ENCODE measurements at places on chromosomes 11 and 22.
A peak's percentile ranks its signal among the peaks of the same experiment; 100 is the strongest.

DNA sequence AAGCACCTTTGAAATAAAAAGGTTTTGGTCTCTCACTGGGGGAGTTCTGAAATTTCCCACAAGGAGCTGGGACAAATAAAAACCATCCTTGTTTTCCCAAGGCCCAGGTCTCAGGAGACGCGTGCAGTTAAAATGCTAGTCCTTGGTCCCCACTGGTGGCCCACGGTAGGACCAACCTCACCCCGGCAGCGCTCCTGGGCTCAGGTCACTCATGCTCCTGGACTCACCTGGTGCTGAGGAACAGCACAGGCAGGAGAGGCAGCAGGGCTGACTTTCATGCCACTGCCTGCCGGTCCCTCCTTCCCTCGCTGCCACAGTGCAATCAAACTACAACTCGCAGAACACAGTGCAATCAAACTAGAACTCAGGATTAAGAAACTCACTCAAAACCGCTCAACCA is 356.8 kb upstream of the CCDC179 start:
- DNase-seq, result no peak

DNA sequence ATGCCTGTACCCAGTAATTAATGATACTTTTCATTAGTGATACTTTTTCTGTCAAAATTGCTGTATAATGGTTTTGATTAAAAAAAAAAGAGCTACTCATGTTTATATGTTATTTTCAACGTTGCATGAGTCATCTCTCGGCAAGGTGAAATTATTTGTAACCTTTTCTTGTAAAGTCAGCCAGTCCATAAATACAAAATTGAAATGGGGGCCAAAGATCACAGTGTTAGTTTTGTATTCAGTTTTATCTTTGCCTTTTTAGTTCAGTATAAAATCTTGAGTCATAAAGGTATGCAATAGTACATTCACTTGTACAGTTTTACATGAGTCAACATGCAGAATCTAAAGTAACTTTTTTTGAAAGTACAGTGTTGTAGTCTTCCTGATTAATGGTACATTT is 4.3 kb downstream of the ARHGEF12 start:
- DNase-seq, result no peak

GRCh38 chr11:101445761-101446160 is 138.0 kb downstream of the TRPC6 start:
- no peak for DNase-seq

DNA sequence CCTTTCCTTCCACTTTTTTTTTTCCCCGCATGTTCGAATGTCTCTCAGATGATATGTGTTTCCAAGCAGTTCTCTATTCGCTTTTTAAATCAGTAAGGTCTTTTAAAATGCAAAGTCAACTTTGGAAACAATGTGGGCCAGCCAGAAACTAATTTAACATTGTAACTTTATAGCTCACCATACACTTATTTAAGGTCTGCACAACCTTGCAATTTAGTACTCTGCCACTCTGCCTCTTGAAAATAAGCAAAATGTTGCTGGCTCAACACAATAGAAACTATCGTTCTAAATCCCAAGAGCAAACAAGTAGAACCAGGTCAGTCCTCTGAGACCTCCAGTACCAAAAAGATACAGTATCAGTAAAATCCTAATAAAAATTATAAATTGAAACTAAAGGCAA is 109.0 kb downstream of the SIK3 start:
- DNase-seq, result no peak

DNA sequence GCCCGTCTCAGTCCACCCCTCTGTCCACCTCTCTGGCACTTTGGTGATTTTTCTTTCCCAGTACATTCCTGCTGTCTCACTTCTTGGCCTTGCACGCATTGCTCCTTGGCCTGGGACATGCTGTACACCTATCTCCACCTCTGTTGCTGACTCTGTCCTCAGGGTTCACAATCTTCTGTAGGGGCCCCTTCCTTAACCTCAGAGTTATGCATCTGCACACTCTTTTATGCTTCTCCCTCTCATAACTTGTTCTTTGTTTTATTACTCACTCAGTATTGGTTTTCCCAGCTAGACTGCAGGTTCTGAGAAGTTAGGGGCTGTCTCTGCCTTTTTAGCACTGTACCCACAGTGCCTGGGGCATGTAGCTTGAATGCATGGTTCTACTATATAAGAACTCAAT is 139.1 kb upstream of the MTMR2 start:
- DNase-seq, result no peak

- DNase-seq, result no peak
Measured at GRCh38 chr11:60145677-60146076, 37.2 kb downstream of the MS4A6A start.

GRCh38 chr11:11265320-11265719 is 87.7 kb downstream of the CSNK2A3 start:
- DNase-seq, result no peak

- peak; percentile 51 for DNase-seq
Measured at GRCh38 chr22:22720201-22720723, 75.8 kb downstream of the GGTLC2 start.

DNA sequence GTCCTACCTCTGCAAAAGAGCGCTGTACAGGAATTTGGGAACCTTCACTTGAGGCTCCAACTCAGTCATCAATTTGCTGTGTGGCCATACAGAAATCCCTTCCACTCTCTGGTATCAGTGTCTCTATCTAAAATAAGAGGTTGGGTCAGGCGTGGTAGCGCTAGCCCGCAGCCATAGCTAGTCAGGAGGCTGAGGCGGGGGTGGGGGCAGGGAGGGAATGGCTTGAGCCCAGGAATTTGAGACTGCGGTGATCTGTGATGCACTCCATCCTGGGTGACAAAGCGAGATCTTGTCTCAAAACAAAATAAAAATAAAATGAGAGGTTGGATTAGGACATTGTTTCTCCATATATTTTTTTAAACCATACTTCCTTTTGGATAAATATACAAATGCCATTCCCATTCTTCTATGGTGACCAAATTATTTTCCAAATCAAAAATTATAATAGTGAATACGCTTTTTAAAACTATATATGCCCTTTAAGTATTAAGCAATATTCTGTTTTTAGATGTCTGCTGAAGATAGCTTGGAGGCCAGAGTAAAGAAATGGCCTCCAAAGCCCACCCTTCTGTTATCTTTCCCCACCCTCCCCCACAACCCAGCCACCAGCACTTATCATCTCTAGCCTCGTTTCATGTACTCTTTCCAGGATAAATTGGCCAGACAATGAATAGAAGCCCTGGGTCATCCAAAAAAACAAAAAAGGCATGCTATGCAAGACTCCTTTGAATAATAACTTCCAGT is 87.2 kb downstream of the PLEKHA7 start:
- no peak for DNase-seq

DNA sequence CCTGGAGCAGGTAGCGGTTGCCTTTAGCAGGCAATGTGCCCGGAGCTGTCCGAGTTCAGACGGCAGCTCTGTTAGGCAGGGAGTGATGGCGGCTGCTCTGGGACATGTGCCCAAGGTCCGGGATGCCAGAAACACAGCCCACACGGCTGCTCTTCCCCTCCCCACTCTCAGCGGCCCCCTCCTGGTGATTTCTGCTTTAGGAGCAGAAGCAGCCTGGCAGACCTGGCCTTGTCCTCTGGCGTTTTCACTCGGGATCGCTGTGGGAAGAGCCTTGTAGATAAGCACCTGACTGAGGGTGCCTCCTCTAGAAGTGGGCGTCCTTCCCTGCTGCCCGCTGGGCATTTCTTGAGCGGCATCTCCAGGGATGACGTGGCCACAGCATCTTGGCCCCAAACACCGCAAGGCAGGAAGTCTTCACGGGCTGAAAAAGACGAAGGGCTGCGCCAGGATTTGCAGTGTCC is 392.2 kb downstream of the TBC1D22A start:
- DNase-seq, result no peak

DNA sequence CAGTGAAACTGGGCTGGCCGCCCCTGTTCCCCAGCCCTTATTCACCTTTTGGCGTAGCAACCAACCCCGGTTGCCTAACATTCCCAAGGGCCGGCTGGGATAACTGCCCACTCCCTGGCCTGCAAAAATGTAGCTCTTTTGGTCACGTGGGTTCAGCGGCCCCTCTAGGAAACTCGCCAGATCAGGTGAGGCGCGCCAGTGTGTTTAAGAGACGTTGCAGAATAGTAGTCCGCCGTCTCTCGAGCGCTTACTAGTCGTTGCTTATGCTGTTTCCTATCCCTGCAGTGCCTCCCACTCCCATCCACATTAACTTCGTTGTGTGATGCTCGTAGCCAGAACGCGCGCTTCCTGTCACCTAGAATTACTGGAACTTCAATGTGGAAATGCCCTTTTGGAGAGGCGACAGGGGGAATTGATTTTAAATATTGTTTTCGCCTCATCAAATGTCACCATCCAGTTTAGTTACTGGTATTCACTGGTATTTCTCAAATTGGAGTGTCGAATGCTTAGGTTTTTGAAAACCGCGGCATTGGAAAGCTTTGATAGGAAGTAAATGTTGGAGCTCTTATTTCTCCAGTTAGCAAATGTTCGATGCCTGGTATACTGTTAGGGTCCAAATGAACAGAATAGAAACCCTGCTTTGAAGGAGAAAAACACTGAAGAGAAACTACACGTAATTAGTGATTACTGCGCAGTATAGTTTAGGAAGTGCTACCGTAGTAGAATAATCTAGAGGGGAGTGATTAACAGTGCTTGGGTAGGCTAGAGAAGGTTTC is 823 bp downstream of the CEP57 start:
- DNase-seq, result peak; percentile 59

- DNase-seq, result peak; percentile 59
Measured at GRCh38 chr22:44975427-44976262, 34.2 kb downstream of the PHF21B start.

DNA sequence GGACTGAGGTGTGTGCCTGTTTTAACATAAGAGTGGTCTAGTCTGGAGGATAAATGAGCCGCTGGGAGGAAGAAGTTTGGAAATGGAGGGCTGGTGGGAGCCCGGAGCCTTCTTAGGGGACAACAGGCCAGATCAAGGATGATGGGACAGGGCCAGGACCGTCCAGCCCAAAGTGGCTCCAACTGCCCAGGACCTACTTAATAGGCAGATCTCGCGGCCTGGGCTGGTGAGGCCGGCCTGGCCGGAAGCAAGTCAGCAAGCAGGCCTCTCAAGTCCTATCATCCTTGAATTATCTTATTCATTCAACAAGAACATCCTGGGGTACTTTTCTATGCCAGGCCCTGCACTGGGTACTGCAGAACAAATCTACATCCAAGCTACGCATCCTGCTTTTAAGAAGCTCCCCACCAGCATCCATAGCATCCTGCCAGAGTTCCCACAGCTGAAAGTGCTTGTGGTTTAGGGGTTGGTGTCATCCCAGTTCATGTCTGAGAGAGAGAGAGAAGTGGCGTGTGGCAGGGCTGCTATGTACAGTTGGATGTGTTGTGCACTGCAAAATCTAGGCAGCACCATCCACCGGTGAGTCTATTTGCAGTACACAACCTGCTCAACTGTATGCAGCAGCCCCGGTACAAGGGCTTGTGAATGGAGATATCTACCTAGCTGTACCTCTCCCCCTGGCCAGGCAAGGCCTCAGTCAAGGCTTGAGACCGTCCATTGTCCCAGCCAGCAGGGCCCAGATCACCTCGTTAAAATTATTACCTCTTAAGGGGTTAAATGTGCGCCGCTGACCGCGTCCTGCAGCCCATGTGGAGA is 82.1 kb downstream of the FBLN1 start:
- no peak for DNase-seq

DNA sequence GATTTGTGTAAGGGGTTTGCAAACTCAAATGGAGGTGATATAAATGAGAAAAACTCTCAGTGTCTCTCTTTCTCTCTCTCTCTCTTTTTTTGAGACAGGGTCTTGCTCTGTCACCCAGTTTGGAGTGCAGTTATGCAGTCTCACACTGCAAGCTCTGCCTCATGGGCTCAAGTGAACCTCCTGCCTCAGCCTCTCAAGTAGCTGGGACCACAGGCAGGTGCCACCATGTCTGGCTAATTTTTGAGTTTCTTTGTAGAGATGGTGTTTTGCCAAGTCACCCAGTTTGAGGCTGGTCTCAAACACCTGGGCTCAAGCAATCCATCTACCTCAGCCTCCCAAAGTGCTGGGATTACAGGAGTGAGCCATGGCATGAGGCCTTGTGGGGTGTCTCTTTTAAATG is 2.9 kb downstream of the BIRC3 start:
- no peak for DNase-seq

DNA sequence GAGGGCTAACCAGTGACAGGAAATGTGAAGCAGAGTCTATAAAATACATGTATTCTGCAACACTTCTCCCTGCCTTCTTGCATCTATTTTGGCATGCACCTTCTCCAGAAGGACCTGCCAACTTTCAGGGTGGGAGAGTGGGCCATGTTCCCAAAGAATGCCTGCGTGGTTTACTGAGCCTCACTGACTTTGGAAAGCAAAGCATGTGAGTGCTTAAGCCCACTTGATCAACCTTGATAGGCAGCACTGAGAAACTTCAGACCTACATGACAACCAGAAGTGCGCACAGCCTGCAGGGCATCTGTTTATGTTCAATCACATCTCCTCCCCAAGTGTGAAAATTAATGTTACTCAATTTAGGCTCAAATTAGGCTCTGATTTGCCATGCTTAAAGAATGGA is 69.2 kb downstream of the AMOTL1 start:
- DNase-seq, result no peak

- no peak for DNase-seq
Measured at GRCh38 chr11:40573254-40573891, 886.1 kb downstream of the LRRC4C start.

DNA sequence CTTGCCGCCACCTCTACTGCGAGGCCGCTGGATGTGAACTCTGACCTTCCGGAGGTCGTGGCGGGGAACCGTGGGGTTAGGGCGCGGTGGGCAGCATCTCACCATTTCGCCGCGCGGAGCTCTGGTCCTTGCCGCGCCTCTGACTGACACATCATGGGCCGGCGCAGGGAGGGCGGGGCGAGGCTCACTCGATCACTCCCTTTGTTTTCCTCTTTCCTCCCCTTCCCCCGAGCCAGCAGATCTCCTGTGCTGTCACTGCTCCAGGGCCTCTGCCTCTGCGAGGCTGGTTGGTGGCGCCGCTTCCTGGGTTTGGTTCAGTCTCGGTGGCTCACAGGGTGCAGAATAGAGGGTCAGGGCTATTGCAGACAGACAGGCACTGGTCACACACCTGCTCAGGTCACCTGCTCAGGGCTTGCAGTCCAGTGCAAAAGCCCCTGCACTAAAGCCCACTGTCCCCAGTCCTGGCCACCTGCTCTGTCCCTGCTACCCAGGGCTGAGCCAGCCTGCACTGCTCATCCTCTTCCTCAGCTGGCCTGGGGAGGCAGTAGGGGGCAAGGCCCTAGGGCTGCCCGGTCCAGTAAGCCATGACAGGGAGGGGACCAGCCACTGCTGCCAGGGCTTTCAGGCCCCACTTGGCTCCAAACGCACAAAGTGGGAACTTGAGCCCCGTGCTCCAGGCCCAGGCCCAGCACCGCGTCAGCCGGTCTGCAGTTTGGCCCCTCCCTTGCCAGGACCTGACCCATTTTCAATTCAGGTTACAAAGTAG is 36.2 kb downstream of the PISD start:
- peak; percentile 43 for DNase-seq

Measured in brain microvascular endothelial cell (primary cell).